ENCODE measurements at places on chromosomes 5 and 9.

GRCh38 chr9:108816037-108816436 lies 39.7 kb downstream of the ACTL7B start:
- DNase-seq = no peak

GRCh38 chr5:119301210-119301609 lies 54.6 kb upstream of the TNFAIP8 start:
- DNase-seq = no peak

DNA sequence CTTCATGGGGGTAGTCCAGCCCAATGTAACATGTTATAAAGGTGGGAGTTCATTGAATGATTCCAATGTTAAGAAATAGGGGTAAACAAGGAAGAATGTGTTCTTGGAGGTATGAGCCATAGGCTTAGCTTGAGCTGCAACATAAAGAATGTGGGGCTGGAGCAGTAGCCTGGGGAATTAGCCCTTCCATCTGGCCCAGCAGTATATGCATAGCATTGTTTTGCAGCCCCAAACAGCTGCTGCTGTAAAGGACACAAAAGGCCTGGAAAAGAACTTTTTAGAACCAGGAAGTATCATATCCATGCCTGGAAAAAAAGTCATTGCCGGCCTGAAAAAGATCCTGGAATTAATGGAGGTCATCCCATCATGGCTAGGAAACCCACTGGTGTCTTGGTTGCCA lies 55.8 kb upstream of the SMARCA2 start:
- DNase-seq = no peak

- DNase-seq = no peak
Observed at GRCh38 chr9:125422853-125423252, 161.2 kb downstream of the GAPVD1 start.

GRCh38 chr5:143583409-143583808 lies 179.9 kb upstream of the NR3C1 start:
- no peak for DNase-seq
